H9 (cell line): ENCODE measurements at places on chromosomes 3 and 15.
A peak's percentile ranks its signal among the peaks of the same experiment; 100 is the strongest.

- no peak for DNase-seq
- H3K4me3 ChIP-seq, result no peak overlapping the region
- H3K27me3 ChIP-seq, result no peaks in the 10 kb centered on the region
- no peaks in the 10 kb centered on the region; the same call in 1 of the 2 replicates for H3K4me1 ChIP-seq
- no peak overlapping the region for H3K27ac ChIP-seq
- H3K36me3 ChIP-seq, result peaks cover 13% of the 10 kb centered on the region
Observed at GRCh38 chr15:63593705-63594671, 3.2 kb upstream of the FBXL22 start.

GRCh38 chr3:123571264-123571972, 13.4 kb downstream of the HACD2 start:
- H3K27ac ChIP-seq, result no peak overlapping the region
- peak; percentile 80 for DNase-seq
- no peaks in the 10 kb centered on the region for H3K4me1 ChIP-seq
- 0 out of 3 replicates have a peak overlapping the region, but pooled peaks have one; percentile 43 for H3K4me3 ChIP-seq

DNA sequence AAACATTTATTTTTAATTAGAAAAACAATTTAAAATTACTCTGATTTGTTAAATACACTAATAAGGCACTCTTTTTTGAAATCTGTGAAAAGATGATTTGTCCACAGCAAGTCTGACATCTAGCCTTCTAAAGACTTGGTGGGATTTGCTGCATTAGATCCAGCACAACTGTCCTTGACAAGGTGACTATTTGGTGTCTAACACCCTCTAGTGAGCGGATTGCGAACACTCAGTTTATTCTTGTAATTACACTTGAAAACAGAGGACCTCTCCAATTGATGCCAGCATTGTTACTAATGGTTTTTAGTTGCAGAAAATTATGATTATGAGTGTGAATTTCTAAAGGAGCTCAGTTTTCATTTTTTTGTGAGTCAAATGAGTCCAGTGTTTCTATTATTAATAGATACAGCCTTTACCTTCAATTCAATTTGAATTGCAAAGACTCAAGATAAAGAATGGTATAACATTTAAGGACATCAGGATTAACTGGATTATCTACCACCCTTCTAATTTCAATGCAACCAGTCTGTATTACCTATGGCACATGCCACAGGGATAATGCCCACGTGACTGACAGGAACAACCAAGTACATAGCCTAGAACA, 29.7 kb upstream of the STRIT1 start:
- no peaks in the 10 kb centered on the region for H3K4me1 ChIP-seq
- H3K27ac ChIP-seq, result no peak overlapping the region
- peak; percentile 42 for DNase-seq
- H3K27me3 ChIP-seq, result no peaks in the 10 kb centered on the region

DNA sequence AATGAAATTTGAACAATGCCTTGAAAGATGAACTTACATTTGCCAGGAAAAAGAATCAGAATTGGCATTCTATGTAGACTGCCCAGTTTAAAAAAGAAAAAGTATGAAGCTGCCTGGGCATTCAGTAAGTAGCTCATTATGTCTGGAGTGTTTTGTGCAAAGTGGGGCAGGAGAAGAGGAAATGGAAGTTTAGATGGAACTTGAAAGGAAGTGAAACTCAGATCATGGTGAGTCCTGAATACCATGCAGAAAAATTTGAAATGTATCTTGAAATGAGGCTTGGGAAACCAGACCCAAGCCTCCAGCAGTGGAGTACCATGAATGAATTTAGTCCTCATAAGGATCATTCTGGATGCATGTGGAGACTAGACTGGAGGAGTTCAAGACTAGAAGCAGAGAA, 4.8 kb upstream of the MORC1 start:
- H3K36me3 ChIP-seq, result peaks cover 8% of the 10 kb centered on the region; the same call in 1 of the 2 replicates
- no peak for DNase-seq
- H3K27me3 ChIP-seq, result no peaks in the 10 kb centered on the region
- H3K4me1 ChIP-seq, result no peaks in the 10 kb centered on the region
